ENCODE measurements at places on chromosomes 3 and 15.

DNA sequence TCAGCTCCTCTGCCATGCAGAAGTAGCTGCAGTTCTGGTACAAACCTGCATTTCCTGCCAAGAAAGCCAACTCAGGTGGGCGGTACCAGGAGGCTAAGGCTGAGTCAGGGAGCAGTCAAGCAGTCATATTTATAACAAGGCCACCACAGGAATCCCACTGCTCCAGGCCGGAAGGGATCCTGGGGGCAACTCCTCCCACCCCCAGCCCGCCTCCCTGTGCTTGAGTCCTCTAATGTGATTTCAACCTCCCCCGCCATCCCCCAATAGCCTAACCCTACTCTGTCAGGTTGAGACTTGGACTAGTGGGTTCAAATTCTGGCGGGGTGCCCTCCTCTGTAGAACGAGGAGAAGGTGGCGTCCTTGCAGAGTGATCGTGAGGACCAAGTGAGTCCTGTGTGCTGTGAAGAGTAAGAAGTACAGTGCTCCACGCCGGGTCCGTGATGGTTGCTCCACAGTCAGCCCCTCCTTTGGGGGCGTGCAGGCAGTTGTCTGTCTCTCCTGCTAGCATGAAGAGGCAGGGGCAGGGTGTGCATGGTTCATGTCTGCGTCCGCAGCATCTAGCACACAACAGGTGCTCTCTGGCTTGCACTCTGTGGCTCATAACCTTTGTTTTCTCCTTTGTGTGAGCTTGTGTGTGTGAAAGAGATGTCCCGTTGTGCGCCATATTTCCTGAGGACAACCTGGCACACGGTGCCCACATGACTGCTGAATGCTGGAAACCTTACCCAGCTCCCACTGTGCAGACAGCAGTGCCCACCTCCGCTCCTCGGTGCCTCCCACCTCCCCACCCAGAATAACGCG is 78.3 kb downstream of the SMAD6 start:
- DNase-seq = no peak

DNA sequence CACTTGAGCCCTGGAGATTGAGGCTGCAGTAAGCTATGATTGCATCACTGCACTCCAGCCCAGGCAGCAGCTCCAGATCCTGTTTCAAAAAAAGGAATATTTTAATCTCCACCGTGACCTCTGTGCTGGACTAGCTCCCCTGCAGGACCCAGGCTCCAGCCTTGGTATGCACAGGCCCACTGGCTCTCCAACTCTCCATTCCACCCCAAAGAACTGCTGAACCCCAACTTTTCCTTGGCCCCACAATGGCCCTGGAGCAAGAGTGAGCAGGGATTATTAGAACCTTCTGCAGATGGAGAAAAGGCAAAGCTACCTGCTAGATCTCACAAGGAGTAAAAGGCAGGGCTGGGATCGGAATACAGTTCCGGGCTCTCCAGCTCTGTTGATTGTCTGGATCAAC is 32.8 kb upstream of the SFMBT1 start:
- DNase-seq = no peak

- DNase-seq = no peak
Measured at GRCh38 chr15:55256281-55257011, 33.2 kb downstream of the RAB27A start.

DNA sequence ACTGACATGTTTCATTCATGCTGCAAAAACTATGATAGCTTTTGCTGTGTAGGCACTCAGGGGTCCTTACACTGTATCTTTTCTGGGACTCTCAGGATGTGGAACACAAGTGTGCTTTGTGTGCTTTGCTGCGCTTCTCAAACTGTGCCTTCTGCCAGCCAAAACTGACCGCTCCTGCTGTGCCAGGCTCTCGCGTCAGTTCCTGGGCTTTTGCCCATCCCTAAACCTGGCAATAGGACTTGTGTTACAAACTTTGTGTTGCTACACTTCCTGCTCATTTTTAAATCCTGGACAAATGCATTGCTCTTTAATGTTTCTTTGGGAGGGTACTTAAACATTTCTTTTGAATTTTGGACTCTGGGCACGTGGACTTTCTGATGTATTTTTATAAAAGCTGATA is 60.3 kb downstream of the DIPK2A start:
- no peak for DNase-seq

DNA sequence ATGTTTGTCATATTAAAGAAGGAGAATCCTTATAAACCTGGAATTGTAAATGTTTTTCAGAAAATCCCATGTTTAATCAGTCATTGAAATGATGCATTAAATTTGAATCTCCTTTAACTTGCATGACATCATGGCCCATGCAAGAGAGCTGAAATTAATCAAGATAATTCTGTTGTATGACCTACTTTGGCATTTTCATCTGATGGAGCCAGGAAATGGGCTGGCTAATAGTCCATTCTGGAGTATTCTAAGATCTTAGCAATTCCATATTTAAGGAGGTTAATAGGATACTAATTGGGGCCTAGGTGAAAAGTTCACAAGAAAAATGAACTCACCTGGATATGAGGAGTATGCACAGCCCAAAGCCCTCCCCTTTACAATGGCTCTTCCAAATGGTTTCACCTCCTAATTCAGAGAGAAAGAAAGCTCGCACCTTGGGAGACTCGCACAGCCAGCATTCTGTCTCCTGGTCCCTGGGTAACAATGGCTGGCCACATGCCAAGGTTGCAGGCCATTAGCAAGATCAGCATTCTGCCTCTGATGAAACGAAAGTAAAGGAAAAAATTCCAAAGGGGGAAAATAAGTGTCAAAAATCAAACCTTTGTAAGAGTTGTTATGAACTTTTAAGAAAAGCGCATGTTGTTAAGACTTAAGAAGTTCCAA is 786.4 kb downstream of the MCTP2 start:
- no peak for DNase-seq

Data from KBM-7 (cell line).